ENCODE measurements at places on chromosomes 6 and 20. TPM values are rescaled to one million over a fixed set of nuclear protein-coding genes. Genes with fewer than 3 reads are reported as not detected.
A peak's percentile ranks its signal among the peaks of the same experiment; 100 is the strongest.

TRIM10 gene
- not detected for total RNA-seq

SIRPD gene
- not detected for total RNA-seq

HCRTR2 gene
- total RNA-seq: not detected

TRIM40 gene
- not detected for total RNA-seq

CALHM5 gene
- total RNA-seq: 14.8 TPM

MRPS10 gene
- total RNA-seq: 52.5 TPM

BANF2 gene
- total RNA-seq: not detected

ARMC12 gene
- 0.59 TPM for total RNA-seq

DNA sequence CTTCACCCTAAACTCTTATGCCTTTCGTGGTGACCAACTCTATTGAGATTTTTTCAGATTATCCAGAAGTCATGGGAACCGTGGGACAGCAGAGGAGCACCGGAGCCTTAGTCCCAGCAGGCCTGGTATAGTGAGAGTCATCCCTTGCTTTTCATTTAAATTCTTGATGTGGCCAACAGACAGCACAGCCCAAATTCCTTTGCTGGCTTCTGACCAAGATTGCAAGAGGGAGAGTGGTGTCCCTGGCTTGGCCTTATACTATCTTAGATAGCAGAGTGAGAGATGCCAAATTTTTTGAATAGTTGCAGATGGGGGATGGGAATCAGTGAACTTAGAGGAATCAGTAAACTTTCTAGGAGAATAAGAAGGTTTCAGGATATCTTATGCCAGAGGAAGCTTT is 7.8 kb downstream of the STX11 start:
- DNase-seq: peak; percentile 93

DNA sequence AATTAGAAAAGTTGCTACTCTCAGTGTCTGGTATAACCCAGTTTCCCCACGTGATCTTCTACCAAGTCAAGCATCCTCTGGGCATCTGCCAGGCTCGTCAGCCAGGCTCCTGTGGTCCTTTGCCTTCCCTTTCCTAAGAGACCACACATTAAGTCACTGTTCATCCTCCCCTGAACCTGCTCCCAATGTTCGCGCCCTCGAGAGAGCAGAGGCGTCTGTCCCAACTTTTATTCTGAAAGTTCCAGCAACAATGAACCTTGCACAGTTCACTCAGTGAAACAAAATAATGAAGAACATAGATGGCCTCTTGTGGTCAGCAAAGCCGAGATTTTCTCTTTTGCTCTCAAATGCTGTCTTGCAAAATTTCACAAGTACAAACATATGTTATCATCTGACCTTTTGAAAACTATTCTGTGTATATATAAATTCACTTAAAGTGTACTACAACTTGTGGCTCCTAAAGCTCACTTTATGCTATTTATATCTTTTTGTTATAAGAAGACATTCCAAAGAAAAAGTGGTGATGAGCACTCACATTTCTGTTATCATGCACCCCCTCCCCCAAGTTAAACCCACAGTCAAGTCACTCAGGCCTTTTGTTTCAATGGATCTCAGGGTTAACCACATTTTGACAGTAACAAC is 39.2 kb upstream of the NHSL1 start:
- no peak for DNase-seq

DNA sequence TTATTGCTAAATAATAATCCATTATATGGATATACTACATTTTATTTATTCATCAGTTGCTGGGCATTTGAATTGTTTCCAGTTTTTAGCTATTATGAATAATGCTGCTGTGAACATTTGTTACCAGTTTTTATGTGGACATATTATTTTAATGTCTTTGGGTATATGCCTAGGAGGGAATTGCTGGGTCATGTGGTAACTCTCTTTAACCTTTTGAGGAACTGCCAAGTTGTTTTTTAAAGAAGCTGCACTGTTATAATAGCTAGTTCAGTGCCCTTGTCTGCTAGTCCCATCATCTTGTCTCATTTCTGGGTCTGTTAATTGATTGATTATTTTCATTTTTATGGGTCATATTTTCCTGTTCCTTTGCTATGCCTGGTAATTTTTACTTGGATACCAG is 56.3 kb downstream of the FOXO3 start:
- no peak for DNase-seq

DNA sequence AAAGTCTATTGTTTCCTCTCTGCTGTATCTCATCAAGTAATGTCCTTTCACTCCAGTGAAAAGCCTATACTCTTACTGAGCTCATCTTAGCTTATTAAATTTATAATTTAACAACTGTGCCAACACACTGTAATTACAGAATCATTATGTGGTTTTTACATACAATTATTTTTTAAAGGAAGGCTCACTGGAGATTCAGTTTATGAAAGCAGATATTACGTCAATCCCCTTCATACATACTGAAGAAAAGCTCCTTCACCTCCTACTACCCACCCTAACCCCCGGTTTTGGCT is 28.1 kb downstream of the ARHGAP18 start:
- DNase-seq: no peak

- peak; percentile 11 for DNase-seq
These were observed 92.9 kb upstream of the FOXP4 start for GRCh38 chr6:41453244-41453643.

DNA sequence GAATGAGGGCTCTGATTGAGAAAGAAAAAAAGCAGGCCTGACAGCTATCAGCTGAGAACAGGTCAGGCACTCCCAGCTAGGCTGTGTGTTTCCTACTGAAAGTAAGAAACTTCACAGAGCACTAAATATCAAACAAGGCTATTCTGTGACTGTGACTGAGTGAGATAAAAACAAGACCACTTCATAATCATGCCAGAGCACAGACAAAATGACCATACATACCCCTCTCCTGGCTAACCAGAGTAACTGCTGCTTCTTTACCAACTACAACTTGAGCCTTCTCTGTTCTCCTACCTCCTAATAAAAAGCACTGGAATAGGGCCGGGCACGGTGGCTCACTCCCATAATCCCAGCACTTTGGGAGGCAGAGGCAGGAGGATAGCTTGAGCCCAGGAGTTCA is 6.8 kb upstream of the BTN1A1 start:
- DNase-seq: peak; percentile 85

DNA sequence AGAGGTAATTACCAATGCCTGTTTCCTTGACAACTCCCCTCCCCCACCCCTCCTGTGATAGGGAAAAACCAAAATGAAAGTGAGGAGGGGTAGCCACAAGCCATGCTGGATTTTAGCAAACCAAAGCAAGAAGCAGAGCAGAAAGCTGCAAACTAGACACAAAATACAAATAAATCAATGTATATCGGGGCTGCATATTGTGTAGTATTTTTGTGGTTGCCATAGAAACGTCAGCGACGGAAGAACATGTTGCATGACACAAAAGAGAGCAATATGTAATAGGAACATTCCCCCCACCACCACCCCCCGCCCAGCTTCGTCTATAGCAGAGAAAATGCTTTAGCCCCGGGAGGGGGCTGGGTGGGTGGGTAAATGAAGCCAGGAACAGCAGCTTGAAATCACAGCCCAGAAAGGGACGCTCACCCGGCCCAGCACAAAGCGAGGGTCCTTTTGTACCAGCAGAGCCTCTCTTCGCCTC is 548 bp downstream of the AGPAT4 start:
- no peak for DNase-seq

DNA sequence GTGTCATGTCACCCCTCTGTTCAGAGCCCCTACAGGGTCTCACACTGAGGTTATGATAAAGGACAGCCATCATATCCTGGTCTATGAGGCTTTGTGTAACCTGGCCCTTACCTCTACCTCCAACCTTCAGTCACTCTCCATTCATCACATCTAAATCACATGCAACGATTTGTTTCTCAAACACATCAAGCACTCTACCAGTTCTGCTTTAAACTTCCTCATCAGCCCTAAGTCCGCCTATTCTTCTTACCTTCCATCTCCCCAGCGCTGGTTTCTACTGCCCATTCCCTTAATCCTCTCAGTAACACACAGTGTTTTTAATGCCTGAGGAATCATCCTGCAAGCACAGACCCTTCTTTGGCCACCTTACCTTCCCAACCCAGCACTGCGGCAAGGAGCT is 17.9 kb upstream of the BACH2 start:
- no peak for DNase-seq

GRCh38 chr6:105794239-105794638 is 291.9 kb upstream of the PRDM1 start:
- no peak for DNase-seq

DNA sequence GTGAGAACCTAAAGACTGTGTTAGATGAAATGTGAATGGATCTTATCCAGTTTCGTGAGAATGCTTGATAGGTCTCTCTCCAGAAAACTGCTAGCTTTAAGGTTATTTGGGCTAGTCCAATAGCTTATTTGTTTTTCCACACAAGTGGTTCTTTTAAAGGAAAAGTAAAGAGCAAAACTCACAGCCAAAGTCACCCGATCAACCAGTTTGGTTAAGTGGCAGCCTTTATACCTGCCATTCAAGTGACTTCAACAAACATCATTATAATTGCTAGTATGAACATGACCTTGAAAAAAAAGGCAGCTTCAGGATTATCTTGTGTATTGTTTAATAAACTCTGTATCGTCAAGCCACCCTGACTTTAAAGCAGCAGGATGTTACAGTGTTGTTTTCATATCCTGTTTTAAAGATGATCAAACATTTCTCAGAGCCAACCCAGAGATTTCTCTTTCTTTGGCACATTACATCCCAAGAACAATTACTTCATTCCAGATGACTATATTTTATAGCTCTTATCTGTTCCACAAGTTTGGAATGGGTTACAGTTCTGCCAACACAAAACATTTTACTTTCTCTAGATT is 253.4 kb downstream of the EPHA7 start:
- DNase-seq: no peak

GRCh38 chr6:26056583-26057350 is 30.5 kb upstream of the HFE start:
- no peak for DNase-seq

GRCh38 chr6:12024699-12025434 is 12.8 kb downstream of the HIVEP1 start:
- DNase-seq: peak; percentile 45

DNA sequence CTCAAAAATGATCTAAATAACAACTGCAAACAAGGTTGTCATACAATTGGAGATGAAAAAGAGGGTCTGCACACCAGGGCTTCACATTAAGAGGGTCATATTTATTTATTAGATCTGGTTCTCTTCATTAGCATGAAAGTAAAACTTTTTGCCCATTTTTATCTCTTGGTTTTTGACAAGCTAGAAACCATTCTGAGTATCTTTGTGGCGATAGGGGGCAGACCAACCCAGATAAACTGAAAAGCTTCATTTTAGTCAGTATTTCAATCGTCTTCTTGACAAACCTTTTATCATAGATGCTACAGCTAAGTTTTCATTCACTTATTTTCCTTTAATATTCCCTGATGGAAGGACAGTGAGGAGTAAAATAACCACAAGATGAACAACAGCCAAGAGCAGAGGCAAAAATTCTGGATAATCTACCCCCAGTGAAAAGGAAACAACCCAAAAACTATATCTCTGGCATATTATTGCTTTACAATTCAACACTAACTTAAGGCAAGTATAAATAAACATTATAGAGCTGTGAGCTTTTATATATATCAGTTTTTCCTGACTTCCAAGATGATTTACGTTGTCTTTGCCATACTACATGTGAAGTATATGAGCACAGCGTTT is 45.2 kb downstream of the THEMIS start:
- peak; percentile 2 for DNase-seq

DNA sequence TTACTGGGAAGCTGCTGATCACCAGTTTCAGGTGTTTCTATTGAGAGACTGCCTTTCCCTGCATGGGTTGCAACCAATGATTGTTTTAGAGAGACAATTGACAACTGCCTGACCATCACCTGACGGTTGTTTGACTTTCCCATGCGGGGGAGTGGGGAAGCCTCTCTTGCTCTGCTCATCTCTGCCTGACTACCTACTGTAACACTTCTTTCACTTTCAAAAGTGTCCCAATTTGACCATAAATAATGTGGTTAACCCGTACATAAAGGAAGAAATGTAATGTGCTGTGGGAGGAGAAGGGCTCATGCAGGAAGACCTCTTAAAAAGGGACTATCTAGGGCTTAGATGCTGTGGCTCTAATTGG is 122.1 kb upstream of the PHACTR1 start:
- no peak for DNase-seq

DNA sequence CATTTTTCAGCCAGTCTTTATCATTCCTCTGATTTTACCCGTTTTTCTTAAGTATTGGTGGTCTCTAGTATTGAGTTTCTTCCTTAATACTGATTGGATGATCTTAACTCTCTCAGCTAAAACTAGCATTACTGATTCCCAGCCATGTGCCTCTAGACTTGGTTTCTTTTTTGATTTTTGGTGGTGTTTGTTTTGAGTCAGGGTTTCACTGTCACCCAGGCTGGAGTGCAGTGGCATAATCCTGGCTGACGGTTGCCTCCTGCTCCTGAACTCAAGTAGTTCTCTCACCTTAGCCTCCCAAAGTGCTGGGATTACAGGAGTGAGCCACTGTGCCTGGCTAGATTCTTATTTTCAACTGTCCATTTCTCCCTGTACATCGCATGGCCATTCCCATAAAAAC is 24.9 kb downstream of the DPPA5 start:
- no peak for DNase-seq

- no peak for DNase-seq
These were observed 1.5 kb downstream of the ANKS1A start for GRCh38 chr6:34890533-34890925.

- no peak for DNase-seq
These were observed 228.1 kb downstream of the TMEM200A start for GRCh38 chr6:130593948-130594347.

DNA sequence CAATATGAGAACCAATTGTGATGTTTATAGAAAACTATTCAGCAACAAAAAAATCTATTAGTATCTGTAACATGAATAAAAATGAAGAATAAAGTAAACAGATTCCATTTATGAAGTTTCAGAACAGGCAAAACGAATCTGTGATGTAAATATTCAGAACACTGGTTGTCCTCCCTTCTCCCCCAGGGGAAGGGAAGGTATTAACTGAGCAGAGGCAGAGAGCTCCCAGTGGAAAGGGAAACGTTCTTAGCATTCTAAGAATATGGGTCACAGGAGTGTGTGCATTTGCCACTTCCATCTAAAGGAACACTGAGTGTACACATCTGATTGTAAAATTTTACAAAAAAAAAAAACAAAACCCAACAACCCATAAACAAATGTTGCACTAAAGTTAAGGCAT is 23.1 kb downstream of the SPAG4 start:
- no peak for DNase-seq

- peak; percentile 39 for DNase-seq
These were observed 38.1 kb upstream of the CD83 start for GRCh38 chr6:14079433-14079832.

GRCh38 chr6:7588506-7588905 is 1.5 kb upstream of the SNRNP48 start:
- DNase-seq: peak; percentile 47

Data from osteoblast (primary cell).